ENCODE measurements at places on chromosomes 4 and X. TPM values are rescaled to one million over a fixed set of nuclear protein-coding genes. Genes with fewer than 3 reads are reported as not detected.

- peak overlapping the region; percentile 73 for H3K27ac ChIP-seq
- no peak overlapping the region for H3K4me3 ChIP-seq
- H3K4me1 ChIP-seq: peaks cover 13% of the 10 kb centered on the region
- DNase-seq: peak; percentile 70
- H3K27me3 ChIP-seq: no peaks in the 10 kb centered on the region
These were observed 5.4 kb upstream of the SH3BP2 start for GRCh38 chr4:2787230-2788100.

DNA sequence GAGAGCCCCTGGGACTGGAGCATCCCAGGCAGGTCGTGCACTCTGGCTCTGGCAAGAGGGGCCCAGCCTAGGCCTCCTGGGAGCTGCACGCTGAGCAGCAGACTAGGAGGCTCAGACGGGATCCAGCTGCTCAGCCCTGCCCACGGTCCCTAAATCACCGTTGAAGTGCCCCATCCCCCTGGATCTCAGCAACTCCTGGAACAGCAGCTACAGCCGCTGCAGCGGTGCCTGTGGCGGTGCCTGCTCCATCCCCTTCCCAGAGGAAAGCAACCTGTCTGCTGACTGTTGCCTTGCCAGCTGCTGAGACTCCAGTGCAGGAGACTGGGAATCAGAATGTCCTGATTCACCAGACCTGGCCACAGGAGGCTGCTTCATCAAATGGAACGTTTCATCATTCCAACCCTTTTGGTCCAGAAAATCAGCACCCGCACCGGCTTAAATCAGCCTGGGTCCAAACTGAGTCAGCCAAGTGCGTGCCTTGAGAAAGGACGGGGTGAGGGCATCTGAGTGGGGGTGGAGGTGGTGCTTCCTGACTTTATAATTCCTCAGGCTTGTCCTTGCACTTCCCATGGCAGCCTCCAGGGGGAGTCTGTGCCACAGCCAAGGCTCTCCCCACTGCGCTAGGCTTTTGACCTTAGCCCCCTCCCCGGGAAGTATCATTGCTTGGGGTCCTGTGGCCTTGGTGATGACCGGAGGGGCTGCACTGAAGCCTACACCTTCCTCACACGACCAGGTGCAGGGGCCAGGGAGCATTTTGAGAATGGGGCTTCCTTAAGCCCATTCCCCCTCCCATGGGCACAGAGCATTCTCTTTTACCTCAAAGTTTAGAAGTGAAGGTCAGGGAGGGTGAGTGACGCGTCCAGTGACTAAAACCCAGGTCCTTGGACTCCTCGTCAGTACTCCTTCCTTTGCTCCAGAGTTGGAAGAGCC is 6.5 kb downstream of the ZNF185 start:
- no peak overlapping the region for H3K4me3 ChIP-seq
- DNase-seq: peak; percentile 51
- H3K36me3 ChIP-seq: no peaks in the 10 kb centered on the region
- no peaks in the 10 kb centered on the region for H3K4me1 ChIP-seq
- no peak overlapping the region for H3K27ac ChIP-seq
- no peaks in the 10 kb centered on the region for H3K27me3 ChIP-seq

DNA sequence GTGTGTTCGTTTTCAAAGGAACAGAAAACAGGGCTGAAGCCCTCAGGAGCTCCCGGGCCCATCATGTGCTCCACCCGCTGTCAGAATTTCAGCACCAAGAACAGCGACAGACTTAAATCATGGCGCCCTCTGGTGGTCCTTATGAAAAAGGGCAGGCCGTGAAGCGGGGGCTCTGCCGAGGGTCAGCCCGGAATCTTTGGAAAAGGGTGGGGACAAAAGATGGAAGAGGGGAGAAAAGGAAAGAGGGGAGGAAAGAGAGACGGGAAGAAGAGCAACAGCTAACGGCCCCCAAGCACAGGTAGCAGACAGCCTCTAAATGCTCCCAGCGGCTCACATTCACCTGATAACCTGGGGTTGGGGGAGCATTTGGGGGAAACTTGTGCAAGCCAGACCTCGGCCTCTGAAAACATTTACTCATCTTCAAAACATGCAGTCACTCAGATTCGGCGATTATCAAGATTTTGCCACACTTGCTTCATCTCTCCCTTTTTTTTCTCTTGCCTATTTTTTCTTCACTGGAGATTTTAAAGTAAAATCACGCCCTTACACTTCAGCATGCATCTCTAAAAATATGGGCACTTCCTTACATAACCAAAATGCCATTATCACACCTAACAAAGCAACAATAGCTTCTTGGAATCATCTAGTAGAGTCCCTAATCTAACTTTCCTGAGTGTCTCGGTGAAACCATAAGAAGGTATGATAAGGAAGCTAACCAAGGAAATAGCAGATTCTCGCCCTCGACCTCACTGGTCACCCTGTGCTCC is 28.1 kb upstream of the MAN2B2 start:
- DNase-seq: peak; percentile 10
- no peak overlapping the region for H3K27ac ChIP-seq
- peaks cover 24% of the 10 kb centered on the region for H3K27me3 ChIP-seq
- no peak overlapping the region for H3K4me3 ChIP-seq

DNA sequence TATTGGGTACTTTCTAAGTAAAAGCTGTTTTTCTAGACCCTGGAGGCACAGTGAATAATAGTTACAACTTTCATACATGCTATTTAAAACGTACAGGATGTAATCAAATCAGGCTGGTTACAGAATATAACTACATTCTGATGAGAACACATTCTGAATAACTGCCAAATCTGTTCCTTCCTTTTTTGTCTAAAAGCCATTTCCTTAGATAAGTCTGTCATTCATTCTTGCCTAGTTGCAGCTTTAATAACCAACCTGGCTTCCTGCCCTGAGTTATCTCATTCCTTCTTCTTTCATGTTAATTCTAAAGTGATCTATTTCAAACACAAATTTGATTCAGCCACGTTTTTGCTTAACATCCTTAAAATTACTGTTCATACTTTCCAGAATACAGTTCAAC is 189.7 kb upstream of the ITM2A start:
- H3K27me3 ChIP-seq: no peaks in the 10 kb centered on the region
- no peaks in the 10 kb centered on the region for H3K4me1 ChIP-seq
- no peaks in the 10 kb centered on the region for H3K36me3 ChIP-seq
- H3K4me3 ChIP-seq: no peak overlapping the region
- H3K27ac ChIP-seq: no peak overlapping the region
- no peak for DNase-seq

DNA sequence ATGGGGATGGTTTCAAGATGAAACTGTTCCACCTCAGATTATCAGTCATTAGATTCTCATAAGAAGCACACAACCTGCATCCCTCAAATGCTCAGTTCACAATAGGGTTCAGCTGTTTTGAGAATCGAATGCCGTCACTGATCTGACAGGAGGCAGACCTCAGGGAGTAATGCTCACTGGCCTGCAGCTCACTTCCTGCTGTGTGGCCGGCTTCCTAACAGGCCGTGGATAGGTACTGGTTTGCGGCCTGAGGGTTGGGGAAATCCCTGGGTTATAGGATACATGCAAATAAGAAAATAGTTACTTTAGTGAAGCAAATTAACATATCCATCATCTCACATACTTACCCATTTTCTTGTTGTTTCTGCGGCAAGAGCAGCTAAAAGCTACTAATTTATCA is 160.4 kb downstream of the MAD2L1 start:
- DNase-seq: no peak
- H3K4me1 ChIP-seq: no peaks in the 10 kb centered on the region
- no peaks in the 10 kb centered on the region for H3K27me3 ChIP-seq
- no peaks in the 10 kb centered on the region for H3K36me3 ChIP-seq
- H3K27ac ChIP-seq: no peak overlapping the region

GRCh38 chrX:830532-830931 is 199.9 kb downstream of the SHOX start:
- H3K27ac ChIP-seq: no peak overlapping the region
- H3K4me1 ChIP-seq: no peaks in the 10 kb centered on the region
- no peak overlapping the region for H3K4me3 ChIP-seq
- H3K36me3 ChIP-seq: no peaks in the 10 kb centered on the region
- DNase-seq: no peak
- H3K27me3 ChIP-seq: no peaks in the 10 kb centered on the region

The TCEAL6 gene
- total RNA-seq: not detected

- H3K27ac ChIP-seq: peak overlapping the region; percentile 9
- no peaks in the 10 kb centered on the region for H3K4me1 ChIP-seq
- no peaks in the 10 kb centered on the region for H3K27me3 ChIP-seq
- H3K4me3 ChIP-seq: no peak overlapping the region
- no peak for DNase-seq
These were observed 9.6 kb downstream of the BMP3 start for GRCh38 chr4:81040012-81040659.

GRCh38 chr4:142467088-142467487 is 379.0 kb downstream of the INPP4B start:
- no peaks in the 10 kb centered on the region for H3K36me3 ChIP-seq
- DNase-seq: no peak
- H3K27me3 ChIP-seq: no peaks in the 10 kb centered on the region
- H3K4me3 ChIP-seq: no peak overlapping the region
- peaks cover 6% of the 10 kb centered on the region for H3K4me1 ChIP-seq

DNA sequence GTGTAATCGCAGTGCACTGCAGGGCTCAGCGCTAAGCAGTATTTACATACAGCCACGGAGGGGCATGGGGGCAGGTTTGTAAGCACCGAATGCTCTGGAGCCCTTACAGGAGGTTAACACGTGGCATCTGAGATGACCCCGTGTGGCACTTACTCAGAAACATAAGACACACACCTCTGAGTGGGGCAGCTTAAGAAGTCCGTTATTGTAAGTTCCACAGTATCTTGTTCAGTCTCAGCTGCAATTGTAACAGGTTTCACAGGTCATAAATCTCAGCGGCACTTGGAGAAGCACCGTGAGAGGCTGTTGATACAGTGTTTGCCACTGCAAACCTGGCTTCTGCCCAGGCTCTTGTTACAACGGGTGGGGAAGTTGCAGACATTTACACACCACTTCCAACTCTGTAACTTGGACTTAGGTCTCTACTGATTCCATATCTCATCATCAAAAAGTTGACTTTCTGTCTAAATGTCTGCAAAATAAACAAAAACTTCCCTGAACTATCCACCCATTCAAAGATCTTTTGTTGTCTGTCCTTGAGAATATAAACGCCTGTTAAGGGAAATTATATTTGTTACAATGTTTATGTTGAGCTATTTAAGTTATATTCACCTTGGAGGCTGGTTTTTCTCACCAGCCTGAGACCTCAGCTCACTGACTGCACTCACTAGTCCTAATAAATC is 10.3 kb downstream of the CPLX1 start:
- no peaks in the 10 kb centered on the region for H3K36me3 ChIP-seq
- peak overlapping the region; percentile 65 for H3K27ac ChIP-seq
- H3K4me1 ChIP-seq: peaks cover 4% of the 10 kb centered on the region
- peaks cover 35% of the 10 kb centered on the region for H3K27me3 ChIP-seq
- DNase-seq: peak; percentile 67

GRCh38 chrX:39249999-39250398 is 448.7 kb downstream of the MID1IP1 start:
- no peak overlapping the region for H3K4me3 ChIP-seq
- no peaks in the 10 kb centered on the region for H3K27me3 ChIP-seq
- no peak for DNase-seq
- H3K27ac ChIP-seq: no peak overlapping the region
- H3K36me3 ChIP-seq: no peaks in the 10 kb centered on the region

- H3K36me3 ChIP-seq: no peaks in the 10 kb centered on the region
- no peak overlapping the region for H3K4me3 ChIP-seq
These were observed 74.8 kb downstream of the FREM3 start for GRCh38 chr4:143625632-143626031.

GRCh38 chr4:14262221-14262620 is 634.7 kb upstream of the BOD1L1 start:
- no peak overlapping the region for H3K4me3 ChIP-seq
- no peaks in the 10 kb centered on the region for H3K36me3 ChIP-seq
- H3K27ac ChIP-seq: no peak overlapping the region
- no peaks in the 10 kb centered on the region for H3K4me1 ChIP-seq

The GAGE12F gene
- not detected for total RNA-seq

The ITGB1BP2 gene
- total RNA-seq: not detected

DNA sequence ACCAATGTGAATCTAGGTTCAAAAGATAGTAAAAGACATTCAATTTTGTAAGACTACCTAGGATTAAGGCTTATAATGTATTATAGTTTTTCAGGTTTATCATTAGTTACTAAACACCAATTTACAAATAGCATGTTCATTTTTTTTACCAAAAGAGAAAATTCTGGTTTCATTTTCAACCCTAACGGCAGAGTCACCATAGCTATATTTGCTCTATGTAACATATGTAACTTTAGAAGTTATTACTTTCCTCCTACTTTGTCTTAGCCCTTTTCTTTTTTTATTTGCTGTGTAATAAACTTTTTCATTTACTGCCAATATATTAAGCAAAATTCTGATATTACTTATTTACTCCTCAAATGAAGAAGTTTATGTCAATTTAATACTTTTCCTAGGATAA is 639.6 kb downstream of the ARAP2 start:
- no peak overlapping the region for H3K27ac ChIP-seq
- no peaks in the 10 kb centered on the region for H3K27me3 ChIP-seq
- no peak overlapping the region for H3K4me3 ChIP-seq
- DNase-seq: no peak

DNA sequence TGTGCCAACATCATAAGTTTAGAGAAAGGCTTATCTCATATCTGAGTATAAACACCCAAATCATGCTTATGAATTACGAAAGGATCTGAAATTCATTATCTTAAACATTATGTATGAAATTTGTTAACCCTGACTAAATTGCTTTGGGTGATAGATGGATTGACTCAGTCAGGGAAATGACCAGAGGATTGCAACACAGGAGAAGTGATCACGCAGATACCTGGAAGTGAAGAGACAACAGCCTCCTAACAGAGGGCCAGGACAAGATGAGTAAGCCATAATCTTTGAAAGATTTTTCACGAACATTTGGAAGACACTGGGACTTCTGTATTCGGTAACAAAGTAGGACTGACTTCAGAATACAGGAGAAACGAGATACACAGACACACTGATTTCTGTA is 363.4 kb downstream of the DMD start:
- no peaks in the 10 kb centered on the region for H3K4me1 ChIP-seq
- no peak for DNase-seq
- no peaks in the 10 kb centered on the region for H3K27me3 ChIP-seq
- no peaks in the 10 kb centered on the region for H3K36me3 ChIP-seq
- H3K27ac ChIP-seq: no peak overlapping the region

The GAGE2A gene
- total RNA-seq: not detected

- H3K4me3 ChIP-seq: no peak overlapping the region
- no peaks in the 10 kb centered on the region for H3K4me1 ChIP-seq
- no peaks in the 10 kb centered on the region for H3K36me3 ChIP-seq
- no peak for DNase-seq
- no peaks in the 10 kb centered on the region for H3K27me3 ChIP-seq
These were observed 35.2 kb downstream of the EGF start for GRCh38 chr4:109947918-109948317.

DNA sequence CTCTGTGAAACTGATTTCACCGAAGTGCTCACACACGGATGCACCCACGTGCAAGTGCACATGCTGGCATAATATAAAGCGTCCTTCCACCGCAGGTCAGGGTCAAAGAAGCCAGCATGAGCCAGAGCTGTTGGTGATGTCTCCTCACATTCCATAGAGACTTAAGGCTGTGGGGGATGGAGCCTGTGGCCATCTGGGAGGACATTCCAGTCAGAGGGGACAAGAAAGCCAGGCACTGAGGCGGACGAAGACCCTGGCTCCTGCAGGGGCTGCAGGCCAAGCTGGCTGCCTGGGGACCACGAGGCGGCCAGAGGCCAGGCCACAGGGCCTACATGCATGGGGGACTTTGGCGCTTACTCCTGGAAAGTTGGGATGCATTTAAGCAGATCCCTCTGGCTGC is 7.7 kb downstream of the RNF212 start:
- no peak overlapping the region for H3K27ac ChIP-seq
- H3K4me3 ChIP-seq: no peak overlapping the region
- DNase-seq: no peak
- H3K27me3 ChIP-seq: no peaks in the 10 kb centered on the region

GRCh38 chr4:143382596-143382995 is 45.9 kb downstream of the GAB1 start:
- peaks cover 81% of the 10 kb centered on the region for H3K4me1 ChIP-seq
- H3K27me3 ChIP-seq: no peaks in the 10 kb centered on the region
- no peaks in the 10 kb centered on the region for H3K36me3 ChIP-seq

The ARHGAP36 gene
- total RNA-seq: not detected

The RRAGB gene
- 16.7 TPM for total RNA-seq

The ZC4H2 gene
- 11.5 TPM for total RNA-seq
